ENCODE measurements at places on chromosomes 1 and 21.

DNA sequence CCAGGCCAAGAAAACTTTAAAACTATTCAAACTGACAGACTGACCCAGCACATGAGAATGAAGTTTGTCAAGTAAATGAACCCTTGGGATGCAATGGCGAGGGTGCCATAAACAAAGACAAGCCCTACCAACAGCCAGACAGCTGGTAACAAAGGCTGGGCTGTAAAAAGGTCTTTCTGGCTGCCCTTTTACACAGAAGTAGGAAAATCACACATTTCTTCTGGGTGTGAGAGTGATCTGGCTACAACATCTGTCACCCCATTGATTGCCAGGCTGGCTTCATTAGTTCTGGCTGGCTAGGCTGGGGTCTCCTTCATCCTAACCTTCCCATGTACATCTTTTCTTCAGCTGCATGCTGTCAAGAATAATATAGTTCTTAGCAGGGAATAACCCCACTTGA, 83.6 kb upstream of the FOXD3 start:
- no peak for DNase-seq

DNA sequence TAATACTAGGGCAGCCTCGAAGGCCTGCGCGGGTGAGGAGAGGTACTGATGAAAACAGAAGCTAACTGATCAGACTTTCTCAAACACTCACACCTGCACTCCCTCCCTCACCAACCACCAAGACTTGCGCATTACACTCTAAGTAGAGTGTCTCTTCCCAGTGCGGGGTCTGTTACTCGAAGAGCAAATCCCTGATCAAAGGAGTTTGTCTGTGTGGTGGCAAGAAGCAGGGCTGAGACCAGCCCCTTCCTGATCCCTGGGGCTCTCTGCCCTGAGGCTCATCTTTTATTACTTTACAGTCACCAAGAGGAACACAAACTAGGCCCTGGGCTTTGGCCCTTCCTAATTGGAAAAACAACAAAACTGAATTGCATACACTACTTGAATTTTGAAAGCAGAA, 19.5 kb upstream of the TSNAX start:
- DNase-seq: no peak

- DNase-seq: no peak
Observed at GRCh38 chr1:107483949-107484348, 343.1 kb downstream of the NTNG1 start.

GRCh38 chr1:112169517-112169916, 180.0 kb upstream of the KCND3 start:
- no peak for DNase-seq

GRCh38 chr1:89833183-89834082, 12.6 kb downstream of the LRRC8D start:
- peak; percentile 28 for DNase-seq

DNA sequence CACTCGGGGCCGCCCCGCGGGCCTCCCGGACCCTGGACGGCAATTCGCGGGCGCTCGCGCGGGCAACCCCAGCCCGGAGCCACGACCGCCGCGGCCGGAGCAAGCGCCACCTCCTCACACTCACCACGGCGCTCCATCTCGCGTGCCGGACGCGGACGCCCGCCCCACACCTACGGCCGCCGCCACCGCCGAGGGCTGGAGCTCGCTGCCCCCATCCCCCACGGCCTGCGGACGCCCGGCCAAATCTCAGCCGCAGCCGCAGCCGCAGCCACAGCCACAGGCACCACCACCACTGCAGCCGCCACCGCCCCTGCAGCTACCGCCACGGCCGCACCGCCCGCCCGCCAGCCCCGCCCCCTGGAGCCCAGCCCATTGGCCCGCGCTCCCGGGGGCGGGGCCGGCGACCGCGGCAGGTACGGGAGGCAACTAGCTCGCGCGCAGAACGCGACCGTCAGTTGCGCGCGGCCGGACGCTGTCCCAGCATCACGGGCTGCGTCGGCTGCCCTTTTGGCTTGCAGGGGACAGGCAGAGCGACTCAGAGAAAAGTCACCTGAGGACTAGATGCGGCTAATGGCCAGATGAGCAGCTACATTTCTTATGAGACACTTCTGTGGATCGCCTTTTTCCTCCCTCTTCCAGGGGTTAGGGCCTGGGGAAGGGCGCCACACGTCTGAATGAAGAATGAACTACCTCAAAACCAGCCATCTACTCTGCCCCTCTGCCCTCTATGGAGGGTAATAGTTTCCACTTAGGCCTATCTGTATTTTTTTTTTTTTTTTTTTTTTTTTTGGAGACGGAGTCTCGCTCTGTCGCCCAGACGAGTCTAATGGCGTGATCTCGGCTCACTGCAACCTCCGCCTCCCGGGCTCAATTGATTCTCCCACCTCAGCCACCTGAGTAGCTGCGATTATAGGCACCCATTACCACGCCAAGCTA, at the start of gene ARHGAP29:
Gene ARHGAP29, minus strand, starts transcription at position 294 of the 936 bp plus-strand sequence. CDS start 5,973 bp downstream, outside the sequence.
- peak; percentile 7 for DNase-seq

GRCh38 chr1:168252204-168252733, 26.5 kb downstream of the SFT2D2 start:
- no peak for DNase-seq

Measured in anterior cingulate cortex (tissue), 58 donors.